ENCODE measurements at places on chromosomes 4 and X. TPM values are rescaled to one million over a fixed set of nuclear protein-coding genes. Genes with fewer than 3 reads are reported as not detected.

DNA sequence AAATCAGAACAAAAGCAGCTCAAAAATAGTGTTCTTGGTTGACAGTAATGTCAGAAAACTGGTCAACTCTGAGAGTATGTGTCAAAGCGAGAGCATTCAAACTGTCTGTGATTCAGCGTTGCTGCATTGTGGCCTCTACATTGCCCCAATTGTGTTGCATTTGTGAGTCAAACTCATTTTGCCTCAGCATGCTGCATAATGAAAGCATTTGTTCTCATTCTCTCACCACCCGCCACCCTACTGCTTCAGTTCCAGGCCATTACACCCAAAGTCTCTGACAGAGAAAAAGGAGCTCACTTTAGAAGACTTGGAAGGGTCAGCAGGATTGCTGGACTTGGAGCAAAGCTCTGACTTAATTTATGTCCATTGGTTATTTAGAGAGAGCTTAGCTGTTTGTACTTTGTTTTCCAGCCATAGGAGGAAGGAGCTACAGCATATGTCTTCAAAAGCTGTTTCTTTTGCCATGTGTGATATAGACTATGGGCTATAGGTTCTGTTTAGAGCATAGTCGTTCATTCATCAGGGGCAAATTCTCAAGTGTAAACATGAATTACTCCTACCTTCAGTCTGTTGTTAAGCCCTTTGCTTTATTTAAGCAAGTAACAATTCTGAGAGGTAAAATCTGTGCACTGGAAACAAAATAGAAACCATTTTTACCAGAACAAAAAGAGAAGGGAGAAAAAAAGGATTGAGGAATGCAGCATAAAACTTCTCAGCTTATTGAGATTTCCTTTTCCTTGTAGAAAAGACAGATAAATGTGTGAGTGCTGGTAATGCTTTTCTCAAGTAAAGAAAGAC is 153.4 kb upstream of the ANK2 start:
- H3K27me3 ChIP-seq, result no peaks in the 10 kb centered on the region
- no peak overlapping the region for H3K4me3 ChIP-seq
- peak; percentile 39 for DNase-seq
- H3K4me1 ChIP-seq, result no peaks in the 10 kb centered on the region

- H3K4me1 ChIP-seq, result peaks cover 14% of the 10 kb centered on the region
- DNase-seq, result no peak
- no peak overlapping the region for H3K27ac ChIP-seq
- H3K27me3 ChIP-seq, result no peaks in the 10 kb centered on the region
- no peak overlapping the region for H3K4me3 ChIP-seq
These were observed 11.8 kb upstream of the KLHL8 start for GRCh38 chr4:87232216-87232615.

GRCh38 chr4:139576219-139576618 is 20.2 kb upstream of the SETD7 start:
- no peak overlapping the region for H3K27ac ChIP-seq
- DNase-seq, result no peak
- H3K4me3 ChIP-seq, result no peak overlapping the region
- peaks cover 5% of the 10 kb centered on the region for H3K4me1 ChIP-seq

The PDCL2 gene
- not detected for total RNA-seq

The ZC4H2 gene
- 10.2 TPM for total RNA-seq

- H3K4me3 ChIP-seq, result peak overlapping the region; percentile 13
- peak overlapping the region; percentile 59 for H3K27ac ChIP-seq
- no peaks in the 10 kb centered on the region for H3K27me3 ChIP-seq
- H3K36me3 ChIP-seq, result no peaks in the 10 kb centered on the region
- peak; percentile 40 for DNase-seq
These were observed 702 bp downstream of the TSPAN5 start for GRCh38 chr4:98657531-98658286.

- no peak overlapping the region for H3K27ac ChIP-seq
- no peaks in the 10 kb centered on the region for H3K4me1 ChIP-seq
- H3K27me3 ChIP-seq, result no peaks in the 10 kb centered on the region
- DNase-seq, result no peak
These were observed 19.8 kb upstream of the PPP1R2C start for GRCh38 chrX:42797651-42798269.

- no peak overlapping the region for H3K27ac ChIP-seq
- H3K4me3 ChIP-seq, result no peak overlapping the region
- H3K4me1 ChIP-seq, result peaks cover 10% of the 10 kb centered on the region
- H3K36me3 ChIP-seq, result no peaks in the 10 kb centered on the region
- H3K27me3 ChIP-seq, result no peaks in the 10 kb centered on the region
These were observed 99.6 kb upstream of the MAML3 start for GRCh38 chr4:140253556-140254027.

The TGIF2LX gene
- not detected for total RNA-seq

DNA sequence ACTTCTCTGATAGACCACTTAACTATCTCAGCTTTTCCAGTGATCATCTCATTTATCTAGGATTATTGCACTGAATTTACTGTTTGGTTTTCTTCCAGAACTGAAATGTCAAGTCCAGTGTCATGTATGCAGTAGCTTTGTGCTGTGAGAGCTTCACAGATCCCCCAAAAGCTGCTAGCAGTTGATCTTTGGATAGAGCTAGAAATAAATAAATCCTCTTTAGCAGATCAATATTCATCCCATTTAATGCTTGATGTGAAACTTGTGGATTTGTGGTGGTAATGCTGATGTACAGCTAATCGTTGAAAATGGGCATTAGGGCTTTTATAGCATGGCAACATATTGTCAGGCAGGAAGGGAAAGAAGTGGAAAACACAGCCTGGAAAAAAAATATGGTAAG is 509.6 kb upstream of the FAM241A start:
- no peaks in the 10 kb centered on the region for H3K27me3 ChIP-seq
- no peak overlapping the region for H3K27ac ChIP-seq
- H3K4me3 ChIP-seq, result no peak overlapping the region
- no peak for DNase-seq
- H3K4me1 ChIP-seq, result no peaks in the 10 kb centered on the region
- no peaks in the 10 kb centered on the region for H3K36me3 ChIP-seq

Measured in thyroid gland (tissue), 4 donors.